Stimulated activated CD4-positive, alpha-beta T cell treated with anti-CD3 and anti-CD28 coated beads, Interleukin-4, amount 100 ng/mL, for 48 hours (primary cell): ENCODE measurements at places on chromosomes 13 and 19.

- DNase-seq = no peak
Observed at GRCh38 chr19:49565261-49565660, 15.1 kb downstream of the NOSIP start.

DNA sequence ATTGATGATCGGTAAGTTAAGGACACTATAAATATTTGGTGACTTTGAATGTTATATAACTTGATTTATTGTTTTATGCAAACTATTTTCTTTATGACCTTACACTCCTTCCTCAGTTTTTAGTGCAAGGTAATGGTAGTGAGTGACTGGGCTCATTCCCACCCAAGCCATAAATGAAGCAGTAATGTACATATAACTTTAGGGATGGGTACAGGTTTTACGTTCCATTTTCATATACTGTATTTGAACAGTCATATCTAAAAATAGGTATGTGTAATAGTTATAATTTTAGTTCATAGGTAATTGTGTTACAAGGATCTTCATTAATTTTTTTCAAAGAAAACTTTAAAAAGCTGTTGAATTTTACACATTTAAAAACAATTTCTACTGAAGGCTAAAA, 101.0 kb downstream of the PDS5B start:
- DNase-seq = no peak

- no peak for DNase-seq
Observed at GRCh38 chr19:10193790-10194499, 808 bp downstream of the DNMT1 start.

GRCh38 chr19:3743486-3743885, 18.0 kb downstream of the APBA3 start:
- DNase-seq = no peak

GRCh38 chr19:11881151-11881800, 6.3 kb upstream of the ZNF69 start:
- DNase-seq = peak; percentile 40

DNA sequence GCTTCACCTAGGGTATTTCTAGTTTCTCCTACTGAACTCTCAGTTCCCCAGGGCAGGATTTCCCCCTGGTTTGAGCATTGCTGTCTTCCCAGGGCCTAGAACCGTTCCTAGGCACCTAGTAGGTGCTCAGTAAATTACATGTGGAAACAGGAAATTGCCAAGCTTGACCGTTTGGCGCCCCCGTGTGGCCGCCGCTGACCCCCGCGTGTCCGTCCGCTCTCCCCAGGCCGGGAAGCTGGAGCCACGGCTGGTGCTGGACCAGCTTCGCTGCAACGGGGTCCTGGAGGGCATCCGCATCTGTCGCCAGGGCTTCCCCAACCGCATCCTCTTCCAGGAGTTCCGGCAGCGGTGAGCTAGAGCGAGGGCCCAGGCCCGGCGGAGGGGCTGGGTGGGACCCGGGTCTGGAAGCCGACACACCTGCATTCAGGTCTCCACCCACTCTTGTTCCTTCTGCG, 55.5 kb downstream of the MYH14 start:
- peak; percentile 34 for DNase-seq

DNA sequence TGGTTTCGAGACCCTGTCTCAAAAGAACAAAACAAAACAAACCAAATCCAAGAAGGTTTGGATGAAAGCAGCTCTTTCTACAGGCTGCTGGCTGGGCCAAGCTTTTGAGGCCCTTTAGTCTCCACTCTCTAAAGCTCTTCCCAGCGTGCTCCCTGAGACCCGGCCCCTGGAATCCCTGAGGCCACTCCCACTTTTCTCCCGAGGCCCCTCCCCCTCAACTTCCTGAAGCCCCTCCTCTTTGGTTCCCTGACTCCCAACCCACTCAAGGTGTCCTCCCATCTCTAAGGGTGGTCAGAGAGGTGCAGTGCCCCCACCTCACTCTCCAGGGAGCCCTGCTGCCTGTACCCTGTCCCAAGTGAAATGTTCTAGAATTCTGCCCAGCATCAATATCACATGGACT, 10.6 kb downstream of the ERICH6B start:
- no peak for DNase-seq

DNA sequence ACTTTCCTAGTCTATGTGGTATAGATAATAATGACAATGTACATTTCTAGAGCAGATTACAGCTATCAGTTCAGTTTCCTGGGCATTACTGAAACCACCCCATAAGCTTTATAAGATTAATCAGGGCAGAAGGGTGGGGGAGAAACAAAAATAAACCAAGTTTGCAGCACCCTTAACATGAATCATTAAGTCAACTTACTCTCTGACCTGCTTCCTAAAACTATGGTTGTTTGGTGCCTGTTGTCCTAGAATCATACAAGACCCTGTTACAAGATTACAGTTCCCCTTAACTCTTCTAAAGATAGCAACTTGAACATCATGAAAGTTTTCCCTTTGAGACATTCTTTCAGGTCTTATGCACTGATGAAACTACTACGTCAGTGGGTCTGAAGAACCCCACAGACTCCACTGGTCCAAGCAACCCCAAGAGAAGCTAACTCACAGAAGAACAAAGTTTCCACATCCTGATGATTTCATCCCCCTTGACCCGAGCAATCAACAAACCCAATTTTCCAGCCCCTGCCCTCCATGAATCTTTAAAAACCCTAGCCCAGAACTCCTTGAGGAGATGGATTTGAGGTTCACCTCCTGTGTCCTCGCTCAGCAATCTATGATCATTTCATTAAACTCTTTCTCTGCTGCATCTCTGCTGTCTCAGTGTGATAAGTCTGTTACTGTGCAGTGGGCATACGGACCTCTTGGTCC, 336.5 kb downstream of the FOXO1 start:
- no peak for DNase-seq

DNA sequence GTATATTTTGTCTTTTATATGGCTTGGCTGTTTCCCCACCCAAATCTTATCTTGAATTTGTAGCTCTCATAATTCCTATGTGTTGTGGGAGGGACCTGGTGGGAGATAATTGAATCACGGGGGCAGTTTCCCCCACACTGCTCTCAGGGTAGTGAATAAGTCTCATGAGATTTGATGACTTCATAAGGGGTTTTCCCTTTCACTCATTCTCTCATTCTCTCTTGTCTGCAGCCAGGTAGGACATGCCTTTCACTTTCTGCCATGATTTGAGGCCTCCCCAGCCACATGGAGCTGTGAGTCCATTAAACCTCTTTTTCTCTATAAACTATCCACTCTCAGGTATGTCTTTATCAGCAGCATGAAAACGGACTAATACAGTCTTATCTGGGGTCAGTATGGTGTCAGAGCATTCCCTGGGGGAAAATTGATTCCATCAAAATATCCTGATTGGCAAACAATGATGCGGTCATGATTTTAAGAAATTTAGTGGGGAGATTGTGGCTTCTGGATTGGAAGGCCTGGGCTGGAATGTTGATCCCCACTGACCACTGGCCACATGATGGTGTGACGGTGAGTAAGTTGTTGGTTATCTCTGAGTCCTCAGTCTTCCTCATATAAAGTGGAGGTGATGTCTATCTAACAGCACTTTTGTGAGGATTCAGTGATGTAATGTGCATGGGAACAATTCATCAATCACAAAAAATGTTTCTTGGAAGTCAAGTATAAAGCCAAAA, 27.5 kb upstream of the ANKRD10 start:
- peak; percentile 32 for DNase-seq

DNA sequence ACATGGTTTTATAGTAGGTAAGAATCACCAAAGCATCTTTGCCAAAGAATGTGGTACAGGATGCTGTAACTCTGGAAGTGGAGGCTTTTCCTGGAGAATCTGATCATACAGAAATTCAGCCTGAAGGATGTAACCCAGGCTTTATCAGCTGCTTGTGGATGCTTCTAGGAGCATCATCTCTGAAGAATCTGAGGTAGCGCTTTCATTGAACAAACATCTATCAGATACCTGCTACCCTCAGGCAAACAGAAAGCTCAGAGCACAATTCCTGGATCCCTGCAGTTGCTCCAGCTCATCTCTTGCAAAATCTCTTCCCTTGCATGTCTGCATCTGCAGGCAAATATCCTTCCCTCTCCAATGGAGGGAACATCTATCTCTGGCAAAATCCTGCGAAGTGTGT, 9.3 kb downstream of the FAM124A start:
- DNase-seq = no peak

DNA sequence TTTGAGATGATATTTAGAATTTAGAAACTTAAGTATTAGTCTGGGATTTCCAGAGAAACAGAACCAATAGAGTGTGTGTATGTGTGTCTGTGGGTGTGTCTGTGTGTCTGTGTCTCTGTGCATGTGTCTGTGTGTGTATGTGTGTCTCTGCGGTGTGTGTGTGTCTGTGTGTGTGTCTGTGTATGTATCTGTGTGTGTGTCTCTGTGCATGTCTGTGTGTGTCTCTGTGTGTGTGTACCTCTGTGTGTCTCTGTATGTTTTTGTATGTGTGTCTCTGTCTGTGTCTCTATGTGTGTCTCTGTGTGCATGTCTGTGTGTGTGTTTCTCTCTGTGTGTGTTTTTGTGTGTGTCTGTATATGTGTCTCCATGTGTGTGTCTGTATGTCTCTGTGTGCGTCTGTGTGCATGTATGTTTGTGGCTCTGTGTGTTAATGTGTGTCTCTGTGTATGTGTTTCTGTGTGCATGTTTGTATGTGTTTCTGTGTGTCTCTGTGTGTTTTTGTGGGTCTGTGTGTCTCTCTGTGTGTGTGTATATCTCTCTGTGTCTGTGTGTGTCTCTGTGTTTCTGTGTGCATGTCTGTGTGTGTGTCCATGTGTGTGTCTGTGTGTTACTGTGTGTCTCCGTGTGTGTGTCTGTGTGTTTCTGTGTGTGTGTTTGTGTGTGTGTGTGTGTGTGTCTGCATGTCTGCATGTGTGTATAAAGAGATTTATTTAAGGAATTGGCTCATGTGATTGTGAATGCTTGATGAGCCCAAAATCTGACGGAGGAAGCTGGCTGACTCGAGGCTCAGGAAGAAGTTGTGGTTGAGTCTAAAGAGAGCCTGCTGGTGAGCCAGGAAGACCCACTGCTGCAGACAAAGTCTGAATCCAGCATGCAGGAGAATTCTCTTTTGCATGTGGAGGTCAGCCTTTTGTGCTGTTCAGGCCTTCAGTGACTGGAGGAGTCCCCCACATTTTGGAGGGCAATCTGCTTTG, 22.2 kb downstream of the GPR42 start:
- DNase-seq = no peak

DNA sequence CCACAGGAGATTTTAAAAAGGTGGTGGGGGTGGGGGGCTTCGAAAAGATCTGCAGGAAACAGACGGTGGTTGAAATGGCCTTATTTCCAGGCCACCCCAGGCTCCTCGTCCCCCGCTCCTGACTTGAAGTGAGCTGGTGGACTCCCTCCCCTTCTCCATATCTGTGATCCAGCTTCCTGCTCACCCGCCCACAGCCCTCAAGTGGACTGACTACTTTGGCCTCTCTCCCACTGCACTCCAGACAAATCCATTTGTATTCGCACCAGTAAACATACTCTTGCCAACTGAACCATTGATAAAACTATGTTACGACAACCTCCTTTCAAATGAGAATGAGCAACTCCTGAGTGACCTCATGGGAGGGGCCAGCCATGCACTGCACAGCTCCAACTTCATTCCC, 259.5 kb downstream of the COL4A1 start:
- DNase-seq = no peak

DNA sequence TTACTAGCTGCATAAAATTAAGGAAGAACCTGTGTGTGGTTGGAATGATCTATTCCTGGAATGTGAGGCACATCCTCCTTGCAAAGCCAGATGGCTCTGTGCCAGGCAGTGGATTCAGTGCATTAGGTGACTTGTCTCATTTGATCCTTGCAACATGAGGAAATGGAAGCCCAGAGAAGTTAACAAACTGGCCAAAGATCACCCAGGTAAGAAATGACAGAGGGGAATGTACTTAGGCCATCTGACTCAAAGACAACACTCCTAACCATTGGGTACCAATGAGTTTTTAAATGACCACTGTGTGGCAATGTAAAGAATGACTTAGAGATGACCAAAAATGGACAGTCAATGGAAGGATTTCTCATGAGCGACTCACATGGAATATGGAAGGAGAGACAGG, 114.2 kb upstream of the RXFP2 start:
- no peak for DNase-seq

- DNase-seq = no peak
Observed at GRCh38 chr13:46071590-46072249, 19.2 kb upstream of the ZC3H13 start.

GRCh38 chr13:36251526-36251925, 37.2 kb upstream of the SOHLH2 start:
- no peak for DNase-seq

DNA sequence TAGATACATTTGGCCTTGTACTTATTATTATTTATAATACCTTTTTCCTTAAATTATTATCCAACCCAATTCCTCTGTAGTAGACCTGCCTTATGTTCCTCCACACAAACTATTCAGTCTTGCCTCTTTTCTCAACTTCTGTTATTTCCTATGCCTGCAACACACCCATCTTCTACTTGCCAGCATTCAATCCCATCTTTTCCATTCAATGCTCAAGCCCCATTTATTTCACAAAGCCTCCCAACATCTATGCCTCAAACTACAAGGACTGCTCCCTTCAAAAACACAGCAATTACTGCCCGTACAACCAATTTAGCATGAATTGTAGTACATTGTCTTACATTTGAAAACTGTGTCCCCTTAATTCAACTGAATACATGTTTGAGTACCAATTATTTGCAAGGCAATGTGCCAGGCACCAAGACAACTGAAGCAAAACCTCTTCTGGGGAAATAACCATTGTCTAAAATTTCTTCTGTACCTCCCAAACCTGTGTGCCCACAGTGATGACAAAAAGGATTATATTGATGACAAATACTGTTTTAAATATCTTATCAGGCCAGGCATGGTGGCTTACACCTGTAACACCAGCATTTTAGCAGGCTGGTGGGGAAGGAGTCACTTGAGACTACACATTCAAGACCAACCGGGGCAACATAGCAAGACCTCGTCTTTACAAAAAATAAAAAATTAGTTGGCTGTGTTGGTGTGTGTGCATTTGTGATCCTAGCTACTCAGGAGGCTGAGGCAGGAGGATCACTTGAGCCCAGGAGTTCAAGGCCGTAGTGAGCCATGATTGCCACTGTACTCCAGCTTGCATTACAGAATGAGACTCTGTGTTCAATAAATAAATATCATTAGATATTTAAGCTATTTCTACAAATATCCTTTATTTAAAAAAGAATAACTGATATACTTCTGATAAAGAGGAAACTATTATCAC, 35.1 kb downstream of the ELF1 start:
- no peak for DNase-seq

DNA sequence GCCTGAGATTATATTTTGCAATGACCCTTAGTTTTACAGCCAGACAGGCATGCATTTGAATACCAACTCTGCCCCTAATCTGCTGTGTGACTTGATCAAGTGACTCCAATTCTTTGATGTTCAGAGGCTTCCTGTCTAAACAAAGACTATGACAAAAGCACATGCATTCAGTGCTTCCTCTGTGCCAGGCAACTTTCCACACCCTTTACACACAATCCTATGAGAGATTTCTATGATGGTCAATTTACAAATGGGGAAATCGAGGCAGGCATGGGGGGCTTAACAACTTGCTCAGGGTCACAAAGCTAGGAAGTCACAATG, 3.7 kb upstream of the LYPD3 start:
- no peak for DNase-seq

- DNase-seq = peak; percentile 15
Observed at GRCh38 chr13:108269601-108270328, at the start of gene TNFSF13B. TNFSF13B (plus strand) TSS chr13:108269718; CDS start chr13:108269896, 178 bp downstream.

- DNase-seq = no peak
Observed at GRCh38 chr13:55576389-55576788, 1564.3 kb upstream of the PRR20A start.
